Vagina (tissue), 2 donors: ENCODE measurements at places on chromosomes 2 and 18.

GRCh38 chr2:238506371-238507068 lies 79.8 kb downstream of the ASB1 start:
- DNase-seq, result no peak

DNA sequence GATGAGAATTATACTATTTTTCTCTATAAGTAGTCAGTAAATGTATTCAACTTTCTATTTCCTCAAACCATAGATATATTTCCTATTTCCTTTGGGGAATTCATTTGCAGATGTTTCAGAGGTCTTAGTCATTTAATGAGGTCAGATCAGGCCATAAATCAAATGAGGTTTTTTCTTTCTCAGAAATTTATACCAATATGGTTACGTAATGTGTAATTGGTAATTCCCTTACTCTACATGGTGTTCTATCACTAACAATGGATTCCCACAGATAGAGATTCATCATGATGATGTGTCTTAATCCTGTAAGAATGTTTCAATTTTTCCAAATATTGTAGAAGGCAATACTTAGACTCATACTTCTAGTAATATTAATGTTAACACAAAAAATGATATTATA lies 108.0 kb downstream of the DPP4 start:
- no peak for DNase-seq

- no peak for DNase-seq
These were observed 3.5 kb downstream of the NOL10 start for GRCh38 chr2:10686176-10686730.

DNA sequence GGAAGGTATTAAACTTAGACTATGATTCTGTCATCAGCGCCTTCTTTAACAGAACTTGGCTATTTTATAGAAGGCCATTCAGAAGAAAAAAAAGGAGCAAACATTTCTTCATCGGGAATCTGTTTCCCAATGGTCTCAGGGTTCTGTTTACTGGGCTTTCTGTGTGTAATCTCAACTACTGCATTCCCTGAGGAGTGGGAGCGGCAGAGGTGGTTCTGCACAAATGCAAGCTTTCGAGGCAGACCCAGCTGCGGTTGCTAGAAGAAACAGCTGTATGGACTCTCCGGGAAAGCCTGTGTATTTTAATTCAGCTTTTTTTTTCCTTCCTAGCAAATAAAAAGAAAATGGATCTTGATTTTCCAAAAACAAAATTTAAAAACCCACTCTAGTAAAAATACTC lies 250.7 kb downstream of the NAPG start:
- DNase-seq, result no peak

- no peak for DNase-seq
These were observed 365.7 kb downstream of the RBM43 start for GRCh38 chr2:150895968-150896367.

- no peak for DNase-seq
These were observed 72.7 kb upstream of the MAP3K20 start for GRCh38 chr2:173002751-173003541.

DNA sequence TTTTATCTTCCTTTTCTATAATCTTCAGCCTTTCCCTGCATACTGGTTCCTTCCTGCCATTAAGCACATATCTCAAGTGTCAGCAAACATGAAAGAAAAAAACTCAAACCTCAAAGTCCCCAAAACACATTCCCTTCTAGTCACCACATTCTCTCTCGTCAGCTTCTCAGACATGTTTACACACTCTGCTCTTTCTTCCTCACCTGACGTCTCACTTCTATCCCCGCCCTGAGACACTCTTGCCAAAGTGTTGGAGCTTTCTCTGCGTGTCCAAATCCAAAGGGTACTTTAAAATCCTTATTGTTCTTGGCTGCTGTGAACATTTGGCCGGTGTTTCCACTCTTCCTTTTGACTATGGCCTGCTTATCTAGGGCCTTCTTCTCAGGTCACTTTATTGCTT lies 47.9 kb downstream of the SOX11 start:
- DNase-seq, result no peak

DNA sequence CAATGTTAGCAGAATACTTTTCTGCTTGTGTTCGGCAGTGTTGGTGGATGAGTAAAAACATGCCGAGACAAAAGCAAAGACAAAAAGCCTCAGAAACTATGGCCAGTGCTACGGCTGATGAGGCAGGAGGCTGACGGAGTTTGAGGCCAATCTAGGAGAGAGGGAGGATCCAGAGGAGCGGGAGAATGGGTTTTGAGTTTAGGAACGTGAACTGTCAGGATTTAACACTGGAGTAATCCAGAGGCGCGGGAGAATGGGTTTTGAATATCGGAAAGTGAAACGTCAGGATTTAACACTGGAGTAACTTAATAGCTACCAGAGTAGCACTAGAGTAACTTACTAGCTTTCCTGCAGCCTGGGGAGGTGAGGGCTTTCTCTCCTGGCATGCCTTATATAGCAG lies 37.4 kb downstream of the LYPD6B start:
- DNase-seq, result no peak

GRCh38 chr2:101047075-101047766 lies 45.1 kb downstream of the RPL31 start:
- no peak for DNase-seq

DNA sequence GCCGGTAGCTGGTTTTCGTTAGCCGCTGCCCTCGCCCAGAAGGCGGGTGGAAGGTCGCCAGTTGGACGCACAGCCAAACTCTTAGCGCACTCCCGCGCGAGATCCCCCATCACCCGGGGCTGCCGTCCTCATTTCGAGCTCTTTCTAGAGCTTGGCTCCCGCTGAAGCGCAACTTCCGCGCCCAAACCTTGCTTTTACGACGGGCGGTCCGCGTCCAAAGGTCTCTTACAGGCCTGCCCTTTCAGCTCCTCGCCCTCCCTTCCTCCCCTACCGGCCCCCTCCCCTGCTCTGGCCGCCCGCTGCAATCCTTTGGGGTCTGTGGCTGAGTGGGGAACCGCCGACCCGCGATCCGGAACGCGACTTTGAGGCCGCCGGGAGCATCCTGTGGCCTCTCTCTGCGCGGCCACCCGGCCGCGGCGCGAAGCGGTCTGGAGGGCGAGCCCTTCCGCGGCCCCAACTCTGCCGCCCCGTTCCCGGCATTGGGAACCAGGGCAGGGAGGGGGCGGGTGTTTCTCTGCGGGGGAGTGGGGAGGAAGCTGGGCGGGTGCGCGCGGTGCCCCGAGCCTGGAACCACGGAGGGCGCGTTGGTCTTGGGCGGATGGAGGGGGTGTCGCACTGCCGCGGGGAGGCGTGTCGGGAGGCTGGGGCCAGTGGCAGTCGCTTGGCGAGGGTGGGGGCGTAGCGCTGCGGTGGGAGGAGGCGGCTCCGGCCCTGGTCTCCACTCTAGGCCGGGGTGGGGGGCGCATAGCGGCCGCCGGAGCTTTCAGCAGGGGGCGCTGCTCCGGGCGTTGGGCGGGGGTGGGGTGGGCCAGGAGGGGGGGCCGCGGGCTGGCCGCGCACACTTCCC lies at the start of gene GDF7:
GDF7 (plus strand) TSS at position 841 of the 847 bp plus-strand sequence. CDS start 96 bp downstream, outside the sequence.
- DNase-seq, result no peak
